Foreskin keratinocyte (primary cell): ENCODE measurements at places on chromosomes 1 and 21.

DNA sequence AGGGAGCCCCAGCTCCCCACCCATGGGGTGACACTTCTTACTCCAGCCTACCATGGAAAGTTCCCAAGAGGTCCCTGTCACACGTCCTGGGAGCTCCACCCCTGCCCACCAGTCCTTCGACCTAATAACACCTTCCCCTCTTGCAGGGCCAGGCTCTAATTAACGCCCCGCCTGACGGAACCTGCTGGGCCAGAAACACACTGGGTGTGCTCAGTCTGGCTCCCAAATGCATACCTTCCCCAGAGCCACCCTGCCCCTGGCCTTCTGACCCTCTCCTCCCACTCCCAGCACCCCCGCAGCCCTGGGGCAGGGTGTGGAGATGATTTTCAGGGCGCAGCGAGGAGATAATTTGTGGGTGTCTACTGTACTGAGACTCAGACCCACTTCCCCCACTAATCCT is 20.6 kb downstream of the PGLYRP3 start:
- no peak for DNase-seq

GRCh38 chr1:115277276-115277675 is 60.8 kb downstream of the NGF start:
- DNase-seq = peak; percentile 77

DNA sequence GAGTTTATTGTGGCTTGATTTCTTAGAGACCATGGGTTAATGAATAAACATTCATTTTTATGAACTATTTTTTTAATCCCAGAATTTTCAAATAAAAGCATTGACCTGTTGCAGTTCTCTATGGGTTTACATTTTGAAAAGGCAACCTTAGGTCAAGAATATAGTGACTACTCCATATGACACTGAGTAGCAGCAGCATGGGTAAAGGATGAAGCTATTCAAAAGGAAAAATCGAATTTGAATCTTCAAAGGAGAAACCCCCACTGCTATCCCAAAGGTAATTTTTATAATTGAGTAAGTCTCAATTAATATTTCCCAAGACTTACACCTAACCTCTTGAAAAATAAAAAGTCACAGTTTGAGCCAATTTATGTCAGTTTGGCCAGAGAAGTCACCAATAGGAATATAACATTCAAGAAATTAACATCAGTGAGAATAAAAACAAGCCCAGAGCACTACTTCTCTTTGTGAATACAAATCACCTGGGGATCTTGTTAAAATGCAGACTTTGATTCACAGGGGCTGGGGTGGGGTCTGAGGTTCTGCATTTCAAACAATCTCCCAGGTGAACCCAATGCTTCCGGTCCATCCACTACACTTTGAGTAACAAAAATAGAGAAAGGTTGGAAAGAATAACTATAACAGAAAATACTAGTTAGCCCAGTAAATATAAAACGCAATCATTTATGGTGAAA is 39.8 kb downstream of the USP1 start:
- DNase-seq = no peak

GRCh38 chr1:87219626-87220025 is 109.1 kb upstream of the LMO4 start:
- DNase-seq = peak; percentile 76

GRCh38 chr1:186798960-186799688 is 29.6 kb upstream of the PLA2G4A start:
- DNase-seq = no peak
